ENCODE measurements at places on chromosomes 6 and 20.

GRCh38 chr6:89640804-89641203 is 2.3 kb upstream of the LYRM2 start:
- no peak for DNase-seq

DNA sequence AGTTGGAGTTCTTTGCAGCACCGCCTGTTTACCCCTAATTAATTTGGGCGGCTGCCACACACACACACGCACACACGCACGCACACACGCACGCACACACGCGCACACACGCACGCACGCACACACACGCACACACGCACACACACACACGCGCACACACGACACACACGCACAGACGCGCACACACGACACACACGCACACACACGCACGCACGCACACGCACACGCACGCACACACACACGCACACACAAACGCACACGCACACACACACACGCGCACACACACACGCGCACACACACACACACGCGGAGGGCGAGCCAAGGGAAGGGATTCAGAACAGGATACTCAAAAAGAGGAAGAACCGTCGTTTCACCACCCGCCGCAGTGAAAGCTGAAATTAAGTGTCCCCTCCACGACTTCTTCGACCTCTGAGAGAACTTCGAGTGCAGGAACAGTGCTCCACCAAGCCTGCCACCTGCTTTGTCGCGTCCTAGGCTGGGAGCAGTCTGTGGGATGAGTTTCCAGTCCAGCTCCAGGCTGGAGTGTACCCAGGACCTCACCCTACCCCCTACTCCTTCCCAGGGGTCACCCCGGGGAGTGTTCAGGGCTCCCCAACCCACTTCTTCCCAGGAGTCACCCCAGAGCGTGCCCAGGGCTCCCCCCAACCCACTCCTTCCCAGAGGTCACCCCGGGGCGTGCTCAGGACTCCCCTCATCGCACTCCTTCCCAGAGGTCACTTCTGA is 1.1 kb downstream of the RNASET2 start:
- DNase-seq: no peak

- no peak for DNase-seq
These were observed 2.0 kb downstream of the COL9A3 start for GRCh38 chr20:62818592-62819493.

GRCh38 chr6:11368760-11369159 is 136.3 kb upstream of the NEDD9 start:
- no peak for DNase-seq

GRCh38 chr6:100721256-100721655 is 159.9 kb downstream of the ASCC3 start:
- DNase-seq: no peak

- DNase-seq: no peak
These were observed 55.1 kb downstream of the MYLK4 start for GRCh38 chr6:2695454-2696095.

DNA sequence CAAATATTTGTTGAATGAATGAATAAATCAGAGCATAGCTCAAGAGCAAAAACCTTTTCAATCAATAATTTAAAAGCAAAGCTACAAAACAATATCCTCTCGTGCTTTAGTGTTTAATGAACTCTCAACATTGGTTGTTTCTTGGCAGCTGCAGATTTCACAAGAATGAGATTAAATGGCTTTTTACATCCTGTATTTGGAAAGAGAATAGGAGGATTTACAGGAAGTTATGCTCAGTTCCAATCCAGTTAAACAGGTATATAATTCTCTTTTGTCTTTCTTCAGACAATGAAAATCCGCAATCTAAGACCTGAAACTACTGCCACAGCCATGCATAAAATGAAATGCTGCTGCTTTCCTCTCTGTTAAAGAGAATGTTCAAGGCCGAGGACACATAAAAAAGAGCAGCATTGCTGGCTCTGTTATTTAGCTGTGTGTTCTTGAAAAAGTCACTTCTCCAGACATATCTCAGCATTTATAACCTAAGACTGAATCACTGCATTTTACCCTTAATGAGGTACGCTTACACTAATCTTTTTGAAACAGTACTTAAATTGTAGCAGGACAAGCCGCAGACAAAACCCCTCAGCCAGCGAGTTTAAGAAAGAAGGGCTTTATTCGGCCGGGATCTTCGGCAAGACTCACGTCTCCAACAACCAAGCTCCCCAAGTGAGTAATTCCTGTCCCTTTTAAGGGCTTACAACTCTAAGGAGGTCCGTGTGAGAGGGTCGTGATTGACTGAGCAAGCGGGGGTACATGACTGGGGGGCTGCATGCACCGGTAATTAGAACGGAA is 3.6 kb downstream of the C6orf52 start:
- DNase-seq: no peak

DNA sequence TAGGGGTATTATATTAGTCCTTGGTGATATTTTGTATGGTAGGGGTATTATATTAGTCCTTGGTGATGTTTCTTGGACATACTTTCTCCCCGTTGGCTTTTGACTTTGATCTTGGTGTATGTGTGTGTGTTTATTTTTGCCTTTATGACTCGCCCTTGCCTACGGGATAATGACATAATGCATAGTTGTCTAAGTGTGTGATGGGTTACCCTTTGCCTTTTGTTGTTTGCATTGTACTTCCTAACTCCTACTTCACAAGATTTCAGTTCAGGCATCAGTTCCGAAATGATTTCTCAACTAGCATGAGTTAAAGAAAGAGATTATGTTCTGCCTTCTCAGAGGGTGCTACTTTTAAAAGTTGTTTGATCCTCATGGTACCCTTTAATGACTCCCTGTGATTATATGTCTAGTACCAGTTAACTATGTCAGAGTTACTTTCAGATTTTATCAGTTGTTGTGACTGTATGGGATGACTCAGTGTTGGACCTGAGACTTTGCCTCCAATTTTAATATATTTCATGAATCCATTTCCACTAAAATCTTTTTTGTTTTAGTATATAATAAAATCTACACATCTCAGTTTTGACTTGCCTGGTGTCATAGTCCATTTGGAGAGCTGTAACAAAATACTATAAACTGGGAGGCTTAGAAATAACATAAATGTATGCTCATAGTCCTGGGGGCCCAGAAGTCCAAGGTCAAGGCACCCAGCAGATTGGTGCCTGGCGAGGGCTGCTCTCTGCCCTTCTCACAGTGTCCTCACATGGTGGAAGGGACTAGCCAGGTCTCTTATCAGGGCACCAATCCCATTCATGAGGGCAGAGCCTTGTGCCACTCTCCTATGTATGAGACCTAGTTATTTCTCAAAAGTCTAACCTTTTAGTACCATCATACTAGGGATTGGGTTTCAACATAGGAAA is 34.1 kb downstream of the CDYL start:
- no peak for DNase-seq

DNA sequence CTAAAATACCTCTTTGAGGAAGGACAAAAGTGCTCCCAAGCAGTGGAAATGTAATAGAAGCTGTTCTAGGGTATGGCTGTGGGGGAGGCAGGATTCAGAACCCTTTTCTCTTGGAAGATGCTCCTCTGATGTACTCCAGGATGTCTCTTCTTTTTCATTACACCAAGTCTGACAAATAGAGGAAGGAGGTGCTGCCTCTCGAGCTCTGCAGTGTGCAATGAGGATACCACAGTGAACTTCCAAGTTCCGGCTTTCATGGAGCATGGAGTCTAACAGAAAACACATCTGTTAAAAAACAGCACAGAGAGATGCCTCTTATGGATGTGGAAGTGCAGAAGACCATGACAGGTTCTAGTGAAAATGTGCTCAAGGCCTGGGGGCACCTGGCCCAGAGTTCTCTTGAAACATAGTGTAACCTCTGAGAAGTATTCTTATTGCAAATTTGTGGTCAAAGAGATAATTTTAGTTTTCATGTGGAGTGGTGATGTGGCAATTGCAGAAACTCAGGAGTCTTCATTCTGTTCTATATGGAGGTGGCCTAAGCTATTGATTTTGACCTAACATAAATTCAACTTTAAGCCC is 362.0 kb upstream of the CITED2 start:
- no peak for DNase-seq

DNA sequence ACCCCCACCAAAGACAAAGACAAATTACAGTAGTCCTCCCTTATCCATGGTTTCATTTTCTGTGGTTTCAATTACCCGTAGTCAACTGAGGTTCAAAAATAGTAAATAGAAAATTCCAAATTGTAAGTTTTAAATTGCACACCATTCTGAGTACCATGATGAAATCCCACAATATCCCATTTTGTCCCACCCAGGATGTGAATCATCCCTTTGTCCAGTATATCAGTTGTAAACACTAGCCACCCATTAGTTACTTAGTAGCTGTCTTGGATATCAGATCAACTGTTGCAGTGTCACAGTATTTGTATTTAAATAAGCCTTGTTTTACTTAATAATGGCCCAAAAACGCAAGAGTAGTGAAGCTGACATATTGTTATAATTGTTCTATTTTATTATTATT is 364.0 kb upstream of the ARID1B start:
- no peak for DNase-seq

GRCh38 chr6:104788400-104788799 is 71.3 kb downstream of the HACE1 start:
- DNase-seq: no peak

GRCh38 chr6:145539831-145540230 is 195.5 kb downstream of the EPM2A start:
- no peak for DNase-seq

DNA sequence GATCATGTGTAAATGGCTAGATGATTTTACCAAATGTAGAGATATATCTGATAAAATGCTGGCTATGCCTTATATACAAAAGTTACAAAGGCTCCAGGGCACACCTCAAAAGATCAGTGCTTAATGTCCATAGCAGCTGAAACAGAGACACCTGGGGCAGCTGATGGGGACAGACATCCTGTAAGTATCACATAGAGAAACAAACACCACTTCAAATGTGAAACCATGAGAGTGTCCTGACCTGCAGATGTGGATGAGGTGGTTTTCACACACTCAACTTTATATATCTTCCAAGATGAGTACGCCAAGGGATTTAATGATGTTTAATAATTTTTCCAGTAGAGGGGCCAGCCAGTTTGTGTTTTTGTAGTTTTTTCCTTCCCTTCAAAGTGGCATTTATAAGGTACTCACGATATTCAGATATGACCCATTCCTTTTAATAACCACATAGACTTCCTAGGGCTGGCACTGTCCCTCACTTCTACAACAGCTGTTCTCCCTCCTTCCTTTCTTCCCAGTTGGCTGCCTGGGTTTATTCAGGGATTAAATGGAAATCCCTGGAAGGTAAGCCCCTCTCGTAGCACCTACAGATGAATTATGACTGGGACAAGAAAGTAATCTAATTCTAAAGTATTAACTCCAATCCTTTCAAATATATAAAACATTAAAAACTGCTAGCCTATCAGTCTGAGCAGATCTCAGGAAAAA is 50.3 kb upstream of the MCM9 start:
- DNase-seq: no peak

DNA sequence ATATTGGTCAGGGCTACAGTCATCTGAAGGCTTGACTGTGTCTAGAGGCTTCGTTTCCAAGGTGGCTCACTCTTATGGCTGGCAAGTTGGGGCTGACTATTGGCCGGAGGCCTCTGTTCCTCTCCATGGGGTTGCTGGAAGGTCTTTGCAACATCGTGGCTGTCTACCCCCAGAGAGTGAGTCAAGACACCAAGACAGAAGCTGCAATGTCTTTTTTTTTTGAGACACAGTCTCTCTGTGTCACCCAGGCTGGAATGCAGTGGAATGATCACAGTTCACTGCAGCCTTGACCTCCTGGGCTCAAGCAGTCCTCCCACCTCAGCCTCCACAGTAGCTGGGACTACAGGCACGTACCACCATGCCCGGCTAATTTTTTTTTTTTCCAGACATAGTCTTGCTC is 29.4 kb upstream of the KIF3B start:
- DNase-seq: no peak

- no peak for DNase-seq
These were observed 80.5 kb downstream of the YTHDF1 start for GRCh38 chr20:63135411-63135810.

DNA sequence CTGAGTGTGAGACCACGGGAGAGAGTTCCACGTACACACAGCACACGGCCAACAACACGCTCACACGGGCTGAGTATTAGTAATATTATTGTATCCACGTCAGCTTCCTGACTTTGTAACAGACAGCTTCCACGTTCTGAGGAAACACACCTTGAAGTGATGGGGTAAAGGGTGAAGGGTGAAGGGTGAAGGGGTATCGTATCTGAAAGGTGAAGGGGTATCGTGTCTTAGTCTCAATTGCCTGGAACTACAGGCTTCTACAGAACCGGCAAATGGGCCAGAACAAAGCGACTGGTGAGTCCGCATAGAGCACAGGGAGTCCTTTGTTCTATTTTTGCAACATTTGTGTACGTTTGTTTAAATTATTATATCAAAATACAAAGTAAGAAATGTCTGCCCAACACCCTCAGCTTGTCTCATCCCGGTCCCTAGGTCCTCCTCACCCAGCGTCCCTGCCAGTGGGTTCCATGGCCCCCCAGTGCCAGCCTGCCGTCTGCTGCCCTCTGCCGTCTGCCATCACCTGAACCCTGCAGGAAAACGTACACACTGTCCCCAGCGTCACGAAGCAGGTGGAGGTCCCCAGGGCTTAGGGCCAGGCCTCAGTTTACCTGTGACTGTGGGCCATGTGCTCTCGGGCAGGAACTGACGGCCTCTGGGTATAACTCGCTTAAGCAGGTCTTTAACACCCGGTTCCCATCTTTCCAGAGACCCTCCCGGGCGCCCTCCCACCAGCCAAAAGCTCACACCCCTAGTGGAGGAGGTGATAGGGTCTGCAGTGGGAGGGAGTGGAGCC is 4.4 kb upstream of the HELZ2 start:
- no peak for DNase-seq

DNA sequence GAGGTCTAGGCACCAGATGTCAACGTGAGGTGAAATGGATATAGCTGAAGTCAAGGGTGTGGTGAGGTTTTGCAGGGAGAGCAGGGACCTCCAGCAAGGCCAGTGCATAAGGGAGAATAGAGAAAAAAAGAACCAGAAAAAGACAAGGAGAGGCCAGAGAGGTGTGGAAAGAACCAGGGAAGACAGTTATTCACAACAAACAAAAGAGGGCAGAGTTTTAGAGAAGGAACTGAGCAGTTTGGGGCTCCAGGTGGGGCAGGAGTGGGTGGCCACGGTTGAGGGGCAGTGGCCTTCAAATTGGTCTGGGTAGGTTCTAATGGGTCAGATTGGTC is 11.6 kb upstream of the NQO2 start:
- DNase-seq: no peak

DNA sequence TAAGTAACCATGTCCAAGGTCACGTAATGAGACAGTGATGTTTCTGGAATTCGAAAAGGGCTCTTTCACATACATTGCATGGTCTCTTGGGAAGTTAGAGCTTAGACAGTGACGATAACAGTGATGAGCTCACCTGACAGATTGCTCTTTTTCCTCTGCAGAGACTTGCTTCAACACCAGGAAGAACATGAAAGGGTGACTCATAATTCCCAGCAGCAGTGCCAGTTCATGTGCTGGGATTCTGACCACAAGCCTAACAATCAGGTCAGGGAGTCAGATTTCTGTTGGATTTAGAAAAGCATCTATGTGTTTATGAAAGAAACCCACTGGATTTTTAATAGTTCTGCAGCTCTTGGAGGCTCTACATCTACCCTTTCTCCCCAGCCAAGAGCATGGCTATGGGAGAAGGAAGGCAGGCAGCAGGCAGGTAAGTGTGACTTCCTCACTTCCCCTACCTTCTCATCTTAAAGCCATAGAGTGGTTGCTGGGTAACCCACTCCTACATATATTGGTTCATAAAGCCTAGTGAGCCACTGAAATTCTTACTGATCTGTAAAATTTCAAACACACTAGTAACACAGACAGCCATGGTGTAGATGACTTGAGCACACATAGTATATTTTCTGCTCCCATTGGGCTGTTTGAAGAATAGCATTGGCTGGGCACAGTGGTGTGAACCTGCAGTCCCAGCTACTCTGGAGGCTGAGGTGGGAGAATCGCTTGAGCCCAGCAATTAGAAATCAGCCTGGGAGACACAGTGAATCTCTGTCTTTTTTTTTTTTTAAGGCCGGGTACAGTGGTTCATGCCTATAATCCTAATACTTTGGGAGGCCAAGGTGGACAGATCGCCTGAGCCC is 44.4 kb upstream of the LOC128125822 start:
- DNase-seq: no peak
